ENCODE measurements at places on chromosomes 7 and 10.

GRCh38 chr10:4202938-4203337 is 417.9 kb upstream of the KLF6 start:
- no peak for DNase-seq

DNA sequence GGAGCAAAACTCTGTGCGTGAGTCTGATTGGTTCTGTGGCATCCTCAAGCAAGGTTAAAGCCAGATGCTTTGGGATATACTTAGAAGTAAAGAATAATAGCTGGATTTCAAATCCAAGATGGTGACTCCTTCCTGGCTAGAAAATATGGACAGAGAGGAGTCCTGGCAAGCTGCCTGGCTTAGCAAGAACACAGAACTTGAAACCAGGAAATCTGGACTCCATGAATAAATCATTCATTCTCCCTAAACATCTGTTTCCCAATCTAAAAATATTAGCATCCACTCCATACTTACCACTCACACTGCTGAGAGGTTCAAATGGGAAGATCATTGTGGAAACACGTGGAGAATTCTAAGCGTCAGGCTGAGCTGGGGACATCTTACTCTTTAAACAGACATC is 1074.1 kb upstream of the AUTS2 start:
- no peak for DNase-seq

DNA sequence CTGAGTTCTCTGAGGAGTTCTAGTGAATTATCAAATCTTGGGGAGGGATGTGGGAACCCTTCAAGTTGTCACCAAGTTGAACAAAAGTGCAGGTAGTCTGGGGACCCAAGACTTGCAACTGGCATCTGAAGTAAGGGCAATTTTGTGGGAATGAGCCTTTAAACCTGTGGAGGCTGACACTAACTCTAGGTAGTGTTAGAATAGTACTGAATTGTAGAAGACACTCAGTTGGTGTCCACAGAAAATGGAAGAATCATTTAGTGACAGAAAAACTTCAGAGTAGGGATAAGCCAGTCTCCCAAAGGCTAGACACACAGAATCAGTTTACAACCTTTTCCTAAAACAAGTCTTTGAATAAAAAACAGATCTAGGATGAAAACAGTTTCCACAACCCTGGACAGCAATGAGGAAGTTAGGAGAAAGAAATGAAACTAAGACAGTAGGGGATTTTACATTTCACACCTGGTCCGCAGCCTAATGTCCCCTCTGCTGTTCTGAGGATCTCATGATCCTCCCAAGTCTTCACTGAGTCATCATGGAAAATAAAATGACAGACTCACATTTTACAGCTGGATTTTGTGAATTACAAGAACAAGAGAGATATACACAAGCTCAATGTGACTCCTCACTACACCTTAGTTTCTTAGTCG is 23.0 kb upstream of the ING3 start:
- DNase-seq: no peak

- no peak for DNase-seq
Measured at GRCh38 chr7:40221836-40222235, 87.0 kb downstream of the SUGCT start.

GRCh38 chr7:72097226-72097625 is 314.9 kb downstream of the CALN1 start:
- DNase-seq: no peak

- DNase-seq: no peak
Measured at GRCh38 chr7:84914598-84914997, 272.3 kb downstream of the SEMA3D start.

- DNase-seq: no peak
Measured at GRCh38 chr7:117800841-117801240, 72.4 kb downstream of the CTTNBP2 start.

DNA sequence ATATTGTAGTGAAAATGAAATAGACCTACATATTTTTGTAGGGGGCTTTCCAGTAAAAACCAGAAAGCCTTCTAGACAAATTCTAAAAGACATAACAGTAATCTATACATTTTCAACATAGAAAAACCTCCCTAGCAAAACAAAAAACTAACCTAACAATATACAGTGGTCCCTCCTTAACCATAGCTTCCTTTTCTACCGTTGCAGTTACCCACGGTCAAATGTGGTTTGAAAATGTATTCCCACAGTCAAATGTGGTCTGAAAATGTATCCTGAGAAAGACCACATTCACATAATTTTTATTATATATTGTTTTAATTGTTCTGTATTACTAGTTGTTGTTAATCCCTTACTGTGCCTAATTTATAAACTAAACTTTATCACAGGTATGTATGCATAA is 6.4 kb downstream of the PSAP start:
- DNase-seq: no peak

All from activated CD4-positive, alpha-beta T cell treated with anti-CD3 and anti-CD28 coated beads, Interleukin-2, amount 50 U/mL, for 24 hours (primary cell).